ENCODE measurements at places on chromosomes 5 and 9.

DNA sequence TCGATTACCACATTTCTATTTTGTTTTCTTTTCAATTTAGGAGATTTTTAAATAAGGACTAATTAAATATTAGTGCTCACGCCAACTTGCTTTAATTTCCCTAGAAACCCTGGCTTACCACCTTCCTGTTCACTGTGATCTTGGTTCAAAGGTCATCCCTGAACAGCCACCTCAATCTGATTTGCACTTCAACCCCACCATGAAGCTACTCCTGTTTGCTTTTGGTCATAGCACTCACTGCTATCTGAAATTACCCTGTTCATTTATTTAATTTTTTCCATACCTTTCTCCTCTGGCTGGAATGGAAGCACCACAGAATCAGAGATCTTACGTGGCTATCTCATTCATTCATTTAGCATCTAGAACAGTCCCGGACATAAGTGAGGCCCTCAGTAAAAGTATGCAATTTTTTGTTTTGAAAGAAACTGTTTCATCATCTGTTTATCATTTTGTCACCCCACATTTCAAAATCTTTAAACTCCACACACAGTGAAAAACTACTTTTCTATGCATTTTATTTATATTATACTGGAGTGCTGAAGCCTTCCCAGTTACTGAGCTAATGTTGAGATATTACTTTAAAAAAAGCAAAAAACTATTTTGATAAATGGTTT, 17.2 kb upstream of the ADAMTSL1 start:
- DNase-seq, result peak; percentile 34

- no peak for DNase-seq
Measured at GRCh38 chr5:135693371-135693955, 114.7 kb upstream of the CXCL14 start.

DNA sequence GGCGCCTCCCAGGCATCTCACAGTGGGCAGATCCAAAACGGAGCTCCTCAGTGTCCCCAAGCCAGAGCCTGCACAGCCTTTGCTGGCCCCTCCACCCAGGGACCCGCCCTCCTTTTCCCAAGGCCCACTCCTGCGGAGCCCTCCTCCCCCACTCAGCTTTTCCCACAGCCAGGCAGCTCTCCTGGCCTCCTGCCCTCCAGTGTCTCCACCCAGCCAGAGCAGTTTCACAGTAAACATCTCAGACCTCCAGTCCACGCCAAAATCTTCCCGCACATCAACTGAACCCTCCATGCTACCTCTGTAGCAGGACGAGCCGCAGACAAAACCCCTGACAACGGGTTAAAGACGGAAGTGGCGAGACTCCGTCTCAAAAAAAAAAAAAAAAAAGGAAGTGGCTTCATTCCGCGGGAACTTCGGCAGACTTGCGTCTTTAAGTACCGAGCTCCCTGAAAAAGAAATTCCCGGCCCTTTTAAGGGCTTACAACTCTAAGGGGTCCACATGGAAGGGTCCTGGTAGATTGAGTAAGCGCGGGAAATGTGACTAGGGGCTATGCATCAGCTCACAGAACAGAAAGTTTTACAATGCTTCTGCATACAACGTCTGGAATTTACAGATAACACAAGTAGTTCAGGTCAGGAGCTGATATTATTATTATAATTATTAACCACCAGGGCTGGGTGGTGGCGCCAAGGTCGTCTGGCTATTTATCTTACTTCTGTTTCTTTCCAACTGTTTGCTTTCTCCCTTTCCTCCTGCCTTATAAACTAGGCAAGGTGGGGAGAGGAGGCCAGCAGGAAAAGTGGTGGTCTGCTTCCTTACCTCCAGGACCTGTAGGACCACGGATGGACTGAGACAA, 11.4 kb upstream of the GRIN1 start:
- no peak for DNase-seq

DNA sequence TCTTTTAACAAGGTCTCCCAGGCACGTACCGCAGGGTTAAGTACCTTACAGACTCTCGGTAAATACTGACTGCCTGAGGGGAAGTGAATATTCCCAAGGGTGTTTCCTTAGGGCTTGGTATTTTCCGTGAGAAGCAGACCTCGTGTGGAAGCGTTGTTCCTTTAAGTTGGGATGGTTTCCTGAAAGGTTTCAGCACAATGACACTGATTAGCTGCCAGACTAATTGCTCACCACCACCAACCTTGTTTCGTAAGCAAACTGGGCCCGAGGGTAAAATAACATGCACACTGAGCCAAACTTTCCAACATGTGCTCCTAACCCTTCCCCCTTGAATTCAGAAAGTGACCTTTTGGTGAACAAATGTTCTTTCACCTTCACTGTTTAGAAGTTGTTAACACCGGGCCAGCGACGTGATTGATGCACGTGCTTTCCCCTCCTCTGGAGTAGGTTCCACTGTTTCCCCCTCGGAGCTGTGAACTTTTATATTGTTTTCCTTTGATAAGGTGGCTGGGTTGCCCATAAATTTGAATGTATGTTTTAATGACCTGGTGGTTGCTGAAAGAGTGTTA, 128.1 kb upstream of the RPS23 start:
- DNase-seq, result no peak

DNA sequence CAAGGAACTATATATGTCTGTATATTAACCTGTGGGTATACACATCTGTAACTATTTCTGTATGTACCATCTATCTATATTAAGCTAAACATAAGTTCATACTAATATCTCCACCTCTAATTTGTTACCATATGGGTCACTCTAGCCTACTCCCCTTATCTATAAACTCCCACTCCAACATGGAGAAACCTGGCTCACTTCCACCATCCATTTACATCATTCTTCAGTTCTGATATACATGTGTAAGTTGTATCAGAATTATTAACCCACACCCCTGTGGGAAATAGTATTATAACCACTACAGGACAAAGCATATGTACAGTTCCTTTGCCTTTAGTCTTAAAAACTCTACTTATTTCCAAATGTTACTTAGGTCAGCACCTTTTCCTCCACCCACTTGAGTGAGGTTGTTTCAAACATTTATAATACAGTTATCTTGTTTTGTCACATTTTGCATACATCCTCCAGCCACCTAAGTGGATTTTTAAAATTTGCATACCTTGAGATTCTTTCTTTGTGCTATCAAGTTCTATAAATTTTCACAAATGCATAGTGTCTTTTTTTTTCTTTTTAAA, 10.6 kb downstream of the NDFIP1 start:
- no peak for DNase-seq

- no peak for DNase-seq
Measured at GRCh38 chr5:108516785-108517184, 134.9 kb upstream of the FBXL17 start.

DNA sequence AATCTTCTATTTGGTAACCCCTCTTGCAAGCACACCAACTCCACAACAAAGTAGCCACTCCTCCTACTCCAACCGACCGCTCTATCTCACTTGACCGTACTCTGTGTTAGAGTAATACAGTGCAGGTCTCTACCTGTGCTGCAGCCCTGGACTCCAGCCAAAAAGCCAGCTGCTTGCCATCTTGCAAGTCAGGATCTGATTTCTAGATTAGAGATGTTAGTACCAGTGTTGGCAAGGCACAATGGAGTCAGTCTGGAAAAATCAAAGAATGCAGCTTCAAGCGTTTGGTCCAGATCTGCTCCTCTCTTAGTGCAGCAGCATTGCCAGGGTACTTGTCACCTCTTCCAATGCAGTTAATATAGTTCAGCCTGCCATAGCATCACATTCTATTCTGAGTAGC, 477.6 kb downstream of the ZSWIM6 start:
- DNase-seq, result peak; percentile 11

DNA sequence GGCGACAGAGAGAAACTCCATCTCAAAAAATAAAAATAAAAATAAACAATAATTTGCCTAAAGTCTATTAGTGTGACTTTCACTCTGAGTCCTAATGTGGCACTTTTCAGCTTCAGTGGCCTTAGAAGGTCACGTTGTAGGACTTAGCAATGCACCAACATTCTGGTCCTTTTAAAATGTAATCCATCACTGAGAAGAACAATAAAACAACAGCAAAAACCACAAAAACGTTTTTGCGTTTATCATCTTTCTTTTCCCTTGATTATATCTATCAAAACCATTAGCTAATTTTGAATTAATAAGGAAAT, 190.1 kb upstream of the ZNF608 start:
- no peak for DNase-seq

DNA sequence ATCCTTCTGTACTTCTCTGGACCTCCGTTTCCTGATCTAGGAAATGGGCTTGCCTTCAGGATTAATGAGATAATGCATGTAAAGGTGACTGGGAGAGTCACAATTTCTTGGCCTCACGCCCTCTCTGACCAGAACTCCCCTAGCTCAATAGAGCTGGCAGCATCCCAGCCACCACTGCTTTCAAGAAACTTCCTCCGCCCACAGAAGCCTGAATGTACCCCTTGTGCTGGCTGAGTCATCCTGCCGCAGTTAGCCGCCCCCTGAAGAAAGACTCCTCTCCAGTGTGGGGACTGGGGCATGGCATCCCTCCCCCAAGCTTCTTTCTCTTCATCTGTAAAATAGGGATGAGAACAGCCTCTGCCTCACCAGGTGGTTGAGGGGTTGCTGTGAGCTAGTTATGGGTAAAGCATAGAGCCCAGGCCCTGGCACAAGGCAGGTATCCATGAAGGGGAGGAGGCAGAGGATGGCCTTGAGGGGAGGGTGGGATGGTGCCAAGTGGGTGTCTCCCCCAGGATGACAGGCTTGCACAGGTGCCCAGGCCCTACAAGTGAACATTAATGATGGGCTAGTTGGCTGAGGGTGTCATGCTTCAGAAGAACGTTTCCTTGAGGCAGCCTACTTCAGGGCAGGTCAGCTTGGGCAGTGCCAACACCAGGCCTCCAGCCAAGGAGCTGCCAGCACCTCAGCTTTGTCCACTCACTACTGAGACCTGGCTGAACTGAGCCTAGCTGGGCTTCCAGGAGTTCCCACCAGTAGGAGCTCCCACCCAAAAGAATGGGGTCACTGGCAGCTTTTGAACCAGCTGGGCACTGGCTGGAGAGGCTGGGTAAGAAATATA, 3.4 kb downstream of the PDLIM4 start:
- DNase-seq, result no peak

DNA sequence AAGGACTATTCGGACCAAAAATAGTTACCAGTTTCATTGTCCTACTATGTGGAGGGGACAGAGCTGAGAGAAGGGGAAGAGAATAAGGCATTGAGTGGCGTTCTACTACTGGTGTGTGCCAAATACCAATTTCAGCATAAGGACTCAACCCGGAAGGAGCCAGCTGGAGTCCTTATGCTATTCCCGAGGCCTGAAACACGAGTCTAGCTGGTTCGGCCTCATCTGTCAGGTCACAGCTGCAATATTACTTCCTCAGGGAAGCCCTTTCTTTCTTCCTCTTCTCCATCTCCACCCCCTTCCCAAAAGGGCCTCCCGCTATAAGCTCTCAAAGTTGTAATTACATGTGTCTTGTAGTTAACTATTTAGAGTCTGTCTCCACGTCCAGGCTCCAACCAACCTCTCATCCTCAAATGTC, 20.5 kb upstream of the FER start:
- DNase-seq, result peak; percentile 53

DNA sequence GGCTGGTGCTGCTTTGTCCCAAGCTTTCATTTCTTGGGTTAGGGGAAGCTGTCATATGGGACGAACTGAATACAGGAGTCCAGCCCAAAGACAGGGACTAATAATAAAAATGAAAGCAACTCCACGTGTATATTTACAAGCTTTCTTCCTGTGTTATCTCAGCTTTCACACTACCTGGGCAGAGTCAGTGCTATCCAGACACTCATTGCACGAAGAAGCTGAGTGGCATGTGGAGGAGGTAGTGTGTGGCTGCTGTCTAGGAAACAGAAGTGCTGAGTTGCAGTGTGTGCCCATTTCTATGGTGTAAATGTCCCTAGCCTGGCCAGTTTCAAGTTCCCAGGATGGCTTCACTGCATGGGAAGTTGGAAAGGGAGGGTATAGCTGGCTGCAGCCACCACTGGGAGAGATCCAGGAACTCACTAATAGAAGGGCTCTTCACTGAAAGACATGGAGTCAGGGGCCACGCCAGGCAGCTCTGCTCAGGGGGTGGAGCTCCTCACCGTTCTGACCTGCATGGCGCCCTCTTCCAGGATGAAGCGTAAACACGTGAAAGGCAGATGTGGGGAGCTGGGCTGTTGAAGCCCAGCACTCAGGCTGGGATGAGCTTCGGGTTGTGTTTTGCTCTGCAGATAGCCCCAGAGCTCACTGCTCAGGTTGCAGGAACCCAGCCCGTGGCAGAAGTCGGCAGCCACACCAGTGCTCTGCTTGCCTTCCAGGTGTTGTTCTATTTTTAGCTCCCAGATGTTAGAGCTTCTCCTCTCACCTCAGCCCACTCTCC, 116.9 kb downstream of the IRX2 start:
- no peak for DNase-seq

GRCh38 chr5:23627976-23628375, 120.6 kb downstream of the PRDM9 start:
- DNase-seq, result no peak

GRCh38 chr5:97002983-97003382, 67.1 kb downstream of the LNPEP start:
- DNase-seq, result no peak

DNA sequence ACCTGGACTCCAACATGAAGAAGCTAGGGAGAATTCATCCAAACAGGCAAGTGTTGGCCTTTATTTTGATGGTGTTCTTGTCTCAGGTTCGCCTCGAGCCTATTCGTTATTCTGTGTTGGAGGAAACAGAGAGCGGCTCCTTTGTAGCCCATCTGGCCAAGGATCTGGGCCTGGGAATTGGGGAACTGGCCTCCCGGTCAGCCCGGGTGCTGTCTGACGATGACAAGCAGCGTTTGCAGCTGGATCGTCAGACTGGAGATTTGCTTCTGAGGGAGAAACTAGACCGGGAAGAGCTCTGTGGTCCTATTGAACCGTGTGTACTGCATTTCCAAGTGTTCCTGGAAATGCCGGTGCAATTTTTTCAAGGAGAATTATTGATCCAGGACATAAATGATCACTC, 367 bp downstream of the PCDHB4 start:
- no peak for DNase-seq

DNA sequence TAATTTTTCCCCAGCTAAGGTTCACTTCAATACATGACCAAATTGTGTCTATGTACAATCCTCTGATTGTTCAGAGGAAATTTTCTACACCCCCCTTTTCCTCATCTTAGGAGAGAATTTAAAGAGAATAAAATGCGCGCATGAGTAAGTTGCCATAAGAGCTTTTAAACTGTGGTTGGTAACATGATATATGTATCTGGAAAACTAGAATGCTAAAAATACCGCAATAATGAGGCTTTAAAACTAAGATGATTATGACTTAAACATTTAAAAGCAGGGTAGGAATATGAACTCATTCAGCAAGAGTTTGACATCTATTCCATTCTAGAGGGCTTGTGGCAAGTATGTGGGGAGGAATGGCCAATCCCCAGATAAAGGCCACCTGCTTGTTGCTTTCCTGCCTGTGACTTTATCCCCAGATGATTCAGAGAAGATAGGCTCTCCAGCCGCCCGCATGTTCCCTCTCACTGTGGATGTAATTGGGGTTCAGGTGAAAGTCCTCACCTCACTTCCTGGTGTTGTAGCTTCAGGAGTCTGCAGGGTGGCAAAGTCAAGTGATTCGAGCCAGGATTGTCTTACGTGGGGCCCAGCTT, 26.5 kb upstream of the BASP1 start:
- peak; percentile 41 for DNase-seq

- DNase-seq, result no peak
Measured at GRCh38 chr9:123318202-123318601, 37.8 kb upstream of the CRB2 start.

- no peak for DNase-seq
Measured at GRCh38 chr5:106092455-106092854, 1578.3 kb downstream of the EFNA5 start.

All from left colon (tissue), 2 donors.